ENCODE measurements at places on chromosomes 5 and 9.

GRCh38 chr5:135245521-135246499 lies 153.2 kb downstream of the MACROH2A1 start:
- no peak for DNase-seq

- DNase-seq, result no peak
These were observed 317.1 kb upstream of the CCNH start for GRCh38 chr5:87729781-87730180.

- DNase-seq, result peak; percentile 54
These were observed 40.0 kb upstream of the CDK5RAP2 start for GRCh38 chr9:120619751-120620655.

- DNase-seq, result peak; percentile 69
These were observed 589.7 kb downstream of the ANXA1 start for GRCh38 chr9:73741316-73741715.

DNA sequence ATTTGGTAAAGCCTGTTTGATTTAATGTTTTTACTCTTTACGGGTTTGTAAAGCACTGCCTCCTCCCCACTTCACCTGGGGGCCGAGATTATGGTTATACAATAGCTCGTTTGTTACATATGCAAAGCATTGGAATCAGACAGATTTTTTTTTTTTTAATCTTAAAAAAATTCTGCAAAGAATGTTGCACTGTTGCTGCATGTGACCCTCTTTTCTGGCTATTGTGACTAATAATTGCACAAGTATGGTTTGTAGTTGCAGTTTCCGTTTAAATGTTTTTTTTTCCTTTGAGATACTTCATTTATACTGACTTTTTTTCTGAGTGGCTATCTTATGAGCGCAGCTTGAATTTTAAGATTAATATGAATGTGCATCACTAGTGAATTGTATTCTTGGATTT lies 165.3 kb downstream of the KDM4C start:
- no peak for DNase-seq

- DNase-seq, result no peak
These were observed 2168.1 kb downstream of the MAT2B start for GRCh38 chr5:165673499-165673898.

DNA sequence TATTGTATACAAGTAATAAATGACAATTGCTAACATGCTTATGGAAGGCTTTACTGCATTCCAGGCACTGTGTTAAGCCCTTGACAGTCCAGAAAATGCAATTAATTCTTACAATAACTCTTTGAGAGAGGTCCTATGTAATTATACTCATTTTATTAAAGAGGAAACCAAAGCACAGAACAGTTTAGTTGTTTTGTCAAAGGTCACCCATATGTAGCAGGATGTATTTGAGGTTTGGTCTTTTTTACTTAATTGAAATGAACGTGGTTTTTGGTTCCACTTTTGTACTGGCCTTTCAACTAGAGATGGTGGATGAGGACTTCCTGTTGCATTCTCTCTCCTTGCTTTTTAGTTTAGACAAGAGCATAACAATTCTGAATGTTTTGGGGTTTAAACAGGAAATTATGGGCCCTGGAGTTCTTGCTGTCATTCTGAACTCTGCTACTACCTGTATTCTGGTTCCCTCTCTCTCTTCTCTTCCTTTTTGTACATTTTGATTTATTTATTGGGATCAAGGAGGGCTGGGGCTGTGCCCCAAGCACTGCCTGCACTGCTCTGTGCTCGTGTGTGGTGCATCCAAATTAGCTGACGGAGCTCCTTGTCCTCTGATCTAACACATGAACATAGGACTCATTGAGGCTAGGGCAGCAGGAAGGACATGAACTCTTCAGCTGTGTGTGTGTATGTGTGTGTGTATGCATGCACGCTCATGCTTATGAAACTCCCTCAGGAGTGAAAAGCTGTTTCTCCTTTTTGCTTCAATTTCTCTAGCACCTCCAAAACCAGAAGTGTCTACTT lies 47.4 kb downstream of the SLC28A3 start:
- no peak for DNase-seq

DNA sequence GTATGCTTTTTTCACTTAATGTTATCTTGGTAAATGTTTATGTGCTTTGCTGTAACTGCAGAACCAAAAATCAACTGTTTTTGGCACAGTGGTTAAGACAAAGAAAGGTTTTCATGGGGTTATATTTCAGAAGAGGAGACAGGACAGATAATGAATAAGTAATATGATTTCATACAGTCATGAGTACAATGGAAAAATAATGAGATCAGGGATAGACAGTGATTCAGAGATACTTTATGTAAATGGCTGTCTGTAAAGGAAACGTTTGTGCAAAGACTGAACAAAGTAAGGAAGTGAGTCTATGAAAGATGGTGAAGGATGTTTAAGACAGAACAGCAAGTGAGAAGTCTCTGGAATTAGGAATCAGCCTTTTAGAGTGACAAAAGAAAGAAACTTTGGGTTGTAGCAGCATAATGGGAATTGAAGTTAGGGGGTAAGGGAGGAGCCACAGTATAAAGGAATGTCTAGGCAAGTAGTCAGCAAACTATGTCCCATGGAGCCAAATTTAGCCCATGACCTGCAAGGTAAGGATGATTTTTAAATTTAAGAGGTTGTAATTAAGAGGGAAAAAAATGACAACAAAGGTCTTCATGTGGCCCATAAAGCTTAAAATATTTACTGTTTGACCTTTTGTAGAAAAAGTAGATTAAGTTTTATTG lies 55.0 kb downstream of the TNPO1 start:
- no peak for DNase-seq

- DNase-seq, result no peak
These were observed 11.9 kb downstream of the LCN1 start for GRCh38 chr9:135533113-135533512.

DNA sequence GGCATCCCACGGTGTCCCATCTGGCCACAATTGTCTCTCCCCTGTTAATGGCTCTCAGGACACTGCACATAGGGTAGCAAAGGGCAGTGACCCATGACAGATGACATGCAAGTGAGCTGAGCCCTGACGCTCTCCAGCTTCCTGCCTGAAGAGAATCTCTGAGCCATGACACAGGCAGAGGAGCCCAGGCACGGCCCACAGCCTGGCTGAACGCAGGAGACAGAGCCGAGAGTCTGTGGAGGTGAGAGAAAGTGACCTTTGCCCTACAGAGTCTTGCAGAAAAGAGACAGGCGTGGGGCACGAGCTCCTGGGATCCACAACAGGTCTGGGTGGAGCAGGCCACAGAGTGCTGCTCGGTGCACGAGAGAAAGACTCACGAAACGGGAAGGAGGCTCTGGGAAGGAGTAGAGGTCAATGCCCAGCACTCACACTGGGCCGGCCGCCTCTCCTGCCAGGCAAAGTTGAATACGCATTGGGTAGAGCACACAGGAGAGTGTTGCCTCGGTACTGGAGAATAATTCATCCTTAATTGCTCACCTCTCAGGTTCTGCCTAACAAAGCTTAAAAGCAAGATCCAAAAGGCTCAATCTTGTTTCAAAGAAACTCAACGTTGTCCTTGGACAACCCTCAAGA lies 90.3 kb downstream of the MRPL36 start:
- DNase-seq, result no peak

DNA sequence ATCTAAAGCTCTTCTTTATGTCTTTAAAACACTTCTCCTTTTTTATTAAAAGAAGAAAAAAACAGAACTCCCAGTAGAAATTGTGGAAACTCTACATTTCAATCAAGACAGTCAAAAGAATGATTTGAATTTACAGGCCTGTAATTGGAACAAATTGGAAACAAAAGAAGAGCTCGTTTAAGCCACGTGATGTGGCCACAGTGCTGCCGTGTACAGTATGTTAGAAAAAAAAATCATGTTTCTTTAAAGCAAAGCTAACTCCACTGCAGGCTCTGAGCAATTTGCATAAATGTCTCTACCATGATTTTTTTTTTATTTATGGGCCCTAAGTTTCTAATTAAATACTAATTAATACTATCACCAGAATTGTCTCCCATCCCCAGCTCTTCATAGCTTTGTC lies 325.6 kb downstream of the ZSWIM6 start:
- no peak for DNase-seq

GRCh38 chr9:5617749-5618148 lies 11.2 kb upstream of the RIC1 start:
- no peak for DNase-seq

Data from SK-N-DZ (cell line).